ENCODE measurements at places on chromosomes 6 and 20. TPM values are rescaled to one million over a fixed set of nuclear protein-coding genes. Genes with fewer than 3 reads are reported as not detected.

The OPRL1 gene
- total RNA-seq, result 0.64 TPM

The MAFB gene
- total RNA-seq, result 10.0 TPM

The REV3L gene
- 86.1 TPM for total RNA-seq

The C20orf141 gene
- not detected for total RNA-seq

- no peak for DNase-seq
Measured at GRCh38 chr6:66344796-66345195, 637.8 kb upstream of the EYS start.

- no peak for DNase-seq
Measured at GRCh38 chr6:50145125-50145524, 95.4 kb upstream of the DEFB112 start.

DNA sequence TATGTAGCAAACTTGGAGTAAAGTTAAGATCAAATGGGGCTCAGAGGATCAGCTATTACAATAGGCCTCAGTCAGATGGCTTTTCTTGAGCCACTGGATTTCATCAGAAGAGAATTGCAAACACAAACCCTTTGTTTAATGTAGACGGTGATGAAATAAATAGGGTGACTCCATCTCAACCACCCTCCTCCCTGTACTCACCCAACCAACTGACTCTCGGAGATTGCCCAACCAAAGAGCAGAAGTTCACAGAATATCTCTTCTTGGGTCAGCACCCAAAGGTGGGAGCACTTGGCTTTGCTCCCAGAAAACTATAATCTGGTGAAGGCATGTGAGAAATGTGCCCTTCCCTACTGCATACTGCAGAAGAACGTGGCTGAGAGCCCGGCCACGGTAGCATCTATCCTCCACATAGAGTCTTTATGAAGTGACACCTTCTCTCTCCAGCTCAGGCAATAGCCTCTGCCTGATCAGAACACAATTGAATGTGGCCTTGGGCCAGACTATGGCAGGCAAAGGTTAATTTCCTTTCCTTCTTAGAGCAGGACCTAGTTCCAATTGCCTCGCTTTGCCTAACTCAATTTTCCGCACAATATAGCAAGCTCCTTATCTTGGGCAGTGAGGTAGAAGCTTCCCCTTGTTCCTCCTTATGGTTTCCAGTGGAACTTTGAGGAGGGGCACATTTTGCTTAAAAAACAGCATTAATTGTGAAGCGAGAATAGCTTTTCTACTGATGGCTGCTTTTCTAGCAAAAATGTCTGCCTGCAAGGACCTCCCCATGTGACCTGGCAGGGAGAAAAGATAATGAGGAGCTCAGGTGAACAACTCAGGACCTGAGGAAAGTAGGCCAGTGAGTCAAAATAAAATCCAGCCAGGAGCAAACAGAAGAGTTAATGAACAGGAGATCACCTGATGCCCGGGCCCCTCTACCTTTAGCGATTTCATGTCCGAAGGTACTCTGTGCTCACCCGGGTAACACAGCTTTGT, 79.4 kb downstream of the GFOD1 start:
- DNase-seq, result no peak

DNA sequence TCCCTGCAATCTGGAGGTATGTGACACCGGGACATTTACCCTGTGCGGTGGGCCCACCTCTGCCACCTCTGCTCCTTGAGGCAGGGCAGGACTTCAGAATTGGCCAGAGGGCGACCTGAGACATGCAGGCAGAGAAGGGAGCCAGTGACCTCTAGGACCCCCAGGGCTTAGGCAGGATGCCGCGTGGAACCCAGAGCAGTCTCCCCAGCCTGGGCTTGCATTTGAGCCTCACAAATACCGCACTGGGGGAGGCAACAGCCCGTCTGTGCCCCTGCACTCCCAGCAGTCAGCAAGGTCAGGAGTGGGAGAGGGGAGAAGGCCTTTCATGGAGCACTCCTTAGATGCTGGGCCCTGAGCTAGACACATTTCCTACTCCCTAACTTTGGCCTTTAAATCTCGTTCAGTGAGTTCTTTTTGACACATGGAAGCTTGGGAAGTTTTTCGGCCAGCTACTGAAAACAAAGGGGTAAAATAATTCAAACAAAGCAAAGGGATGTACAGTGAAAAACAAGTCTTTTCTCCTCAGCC, 41.7 kb downstream of the C20orf203 start:
- no peak for DNase-seq

GRCh38 chr20:32610472-32611218, 25.5 kb upstream of the NOL4L start:
- DNase-seq, result no peak

GRCh38 chr6:169766232-169766631, 14.8 kb downstream of the ERMARD start:
- no peak for DNase-seq

DNA sequence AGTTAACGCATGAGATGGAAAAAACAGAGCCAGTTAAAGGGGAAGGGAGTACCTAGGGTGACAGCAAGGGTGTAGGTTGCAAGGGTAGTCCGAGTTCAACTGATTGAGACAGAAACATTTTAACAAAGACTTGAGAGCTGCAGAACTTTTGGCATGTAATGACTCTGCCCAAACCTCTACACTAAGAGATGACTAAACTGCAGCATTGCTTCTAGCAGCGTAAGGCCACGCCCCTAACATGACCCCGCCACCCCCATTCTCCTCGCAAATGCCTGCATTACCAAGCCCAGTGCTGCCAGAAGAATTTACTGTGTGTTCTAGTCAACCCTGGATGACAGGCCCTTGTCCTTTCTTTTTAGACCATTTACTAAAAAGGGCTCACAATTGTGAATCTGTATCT, 6.3 kb upstream of the HINT3 start:
- no peak for DNase-seq
